SHP77 (cell line): ENCODE measurements at places on chromosomes 16 and 17.

DNA sequence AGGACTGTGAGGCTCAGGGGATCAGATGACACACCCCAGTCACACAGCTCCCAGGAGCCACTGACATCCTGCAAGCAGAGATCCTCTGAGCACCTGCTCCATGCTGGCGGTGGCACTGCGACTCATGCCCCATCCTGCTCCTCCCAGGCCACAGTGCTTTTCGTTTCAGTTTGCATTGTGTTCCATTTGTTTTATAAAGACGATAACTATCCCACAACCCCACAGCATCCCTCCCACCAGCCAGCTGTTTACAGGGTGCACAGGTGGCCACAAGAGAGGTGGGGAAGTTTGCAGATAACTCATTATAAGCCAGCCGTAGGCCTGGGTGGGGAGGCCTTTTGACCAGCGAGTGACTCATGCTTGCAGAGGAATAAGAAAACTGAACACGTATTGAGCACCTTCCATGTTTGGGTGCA is 28.2 kb downstream of the BCO1 start:
- DNase-seq = no peak

- no peak for DNase-seq
Observed at GRCh38 chr17:44786551-44787081, 27.8 kb downstream of the ADAM11 start.

- no peak for DNase-seq
Observed at GRCh38 chr17:28460901-28461300, 12.5 kb upstream of the SLC13A2 start.

GRCh38 chr17:34717092-34717491 is 137.7 kb downstream of the TMEM132E start:
- DNase-seq = no peak

DNA sequence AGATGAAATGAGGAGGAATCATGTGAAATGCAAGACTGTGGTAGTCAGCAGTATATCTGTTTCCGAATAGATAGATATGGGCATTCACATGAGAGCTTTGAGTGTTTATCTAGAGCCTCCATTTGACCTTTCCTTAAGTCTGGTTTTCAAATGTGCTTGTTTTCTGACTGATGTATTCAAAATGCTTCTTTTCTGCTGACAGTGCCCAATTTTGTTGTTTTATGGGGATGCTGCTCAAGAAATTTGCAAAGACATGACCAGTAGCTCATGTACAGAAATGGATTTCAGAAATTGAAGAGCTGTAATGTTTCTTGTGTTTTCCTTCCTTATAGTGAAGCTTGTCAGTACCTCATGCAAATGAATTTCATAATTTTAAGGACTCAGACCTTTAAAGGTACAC is 903.4 kb upstream of the CDH8 start:
- no peak for DNase-seq

DNA sequence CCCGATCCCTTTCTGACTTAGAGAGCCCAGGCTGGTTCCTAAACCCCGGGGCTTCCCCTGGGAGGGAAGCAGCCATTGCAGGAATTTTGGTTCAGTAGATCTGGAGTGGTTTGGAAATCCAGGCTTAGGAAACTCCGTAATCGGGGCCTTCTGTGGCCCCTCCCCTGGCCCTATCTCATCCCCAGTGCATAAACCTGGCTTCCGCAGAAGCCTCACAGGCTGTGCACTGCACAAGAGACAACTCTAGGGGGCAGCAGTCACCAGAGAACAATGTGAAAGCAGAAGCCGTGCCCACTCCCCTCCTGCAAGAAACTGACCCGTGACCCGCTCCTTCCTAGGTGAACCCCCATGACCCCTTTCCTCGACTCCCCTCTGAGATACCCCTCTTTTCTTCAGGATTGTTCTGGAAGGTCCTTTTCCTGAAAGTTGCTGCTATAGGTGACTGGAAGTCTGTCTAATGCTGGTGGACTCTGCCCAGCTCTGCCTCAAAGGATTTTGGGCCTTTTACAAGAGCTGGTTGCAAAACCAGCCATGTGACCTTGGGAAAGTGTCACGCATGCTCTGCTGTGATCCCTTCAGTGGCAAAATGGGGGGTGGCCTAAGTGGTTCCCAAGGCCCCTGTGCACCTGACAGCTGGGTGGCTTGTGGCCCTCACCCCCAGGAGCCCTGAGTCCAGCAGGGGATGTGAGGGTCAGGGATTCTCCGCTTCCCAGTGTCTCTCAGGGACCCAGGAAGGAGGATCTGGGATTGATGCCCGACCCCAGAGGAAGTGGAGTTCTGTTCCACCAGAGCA is 14.4 kb downstream of the GUCY2D start:
- DNase-seq = peak; percentile 53

GRCh38 chr16:79869304-79870015 is 268.9 kb upstream of the MAF start:
- no peak for DNase-seq

DNA sequence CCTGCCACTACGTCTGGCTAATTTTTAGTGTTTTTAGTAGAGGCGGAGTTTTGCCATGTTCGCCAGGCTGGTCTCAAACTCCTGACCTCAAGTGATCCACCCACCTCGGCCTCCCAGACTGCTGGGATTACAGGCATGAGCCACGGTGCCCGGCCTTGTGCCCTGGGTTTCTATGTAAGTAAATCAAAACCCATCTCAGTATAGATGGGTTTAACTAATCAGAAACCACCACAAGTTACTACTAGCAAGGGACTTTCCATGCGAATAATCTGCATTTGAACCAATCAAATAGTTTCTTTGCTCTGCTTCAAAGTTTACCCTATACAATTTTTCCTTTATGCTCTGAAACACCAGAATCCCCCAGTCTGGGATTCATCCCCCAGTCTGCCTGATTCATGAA is 16.5 kb upstream of the EIF1 start:
- no peak for DNase-seq

DNA sequence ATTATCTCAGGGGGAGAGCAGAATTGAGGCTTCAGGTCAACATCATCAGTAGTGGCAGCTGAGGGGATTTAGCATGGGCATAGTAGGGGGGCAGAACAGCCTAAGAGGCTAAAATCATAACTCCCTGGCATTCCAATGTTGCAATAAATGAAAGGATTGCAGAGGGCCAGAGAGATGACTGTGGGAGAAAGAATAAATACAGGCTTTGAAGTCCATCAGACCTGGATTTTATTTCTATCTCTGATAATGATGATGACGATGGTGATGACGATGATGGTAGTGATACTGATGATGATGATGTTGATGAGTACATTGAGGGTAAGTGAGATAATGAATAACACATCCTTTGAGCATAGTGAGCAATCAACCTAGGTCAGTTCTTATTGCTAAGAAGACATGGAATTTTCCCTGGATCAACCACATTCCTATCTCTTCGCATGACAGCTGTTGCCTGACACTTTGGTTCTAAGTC is 107.4 kb upstream of the CDH11 start:
- DNase-seq = no peak

DNA sequence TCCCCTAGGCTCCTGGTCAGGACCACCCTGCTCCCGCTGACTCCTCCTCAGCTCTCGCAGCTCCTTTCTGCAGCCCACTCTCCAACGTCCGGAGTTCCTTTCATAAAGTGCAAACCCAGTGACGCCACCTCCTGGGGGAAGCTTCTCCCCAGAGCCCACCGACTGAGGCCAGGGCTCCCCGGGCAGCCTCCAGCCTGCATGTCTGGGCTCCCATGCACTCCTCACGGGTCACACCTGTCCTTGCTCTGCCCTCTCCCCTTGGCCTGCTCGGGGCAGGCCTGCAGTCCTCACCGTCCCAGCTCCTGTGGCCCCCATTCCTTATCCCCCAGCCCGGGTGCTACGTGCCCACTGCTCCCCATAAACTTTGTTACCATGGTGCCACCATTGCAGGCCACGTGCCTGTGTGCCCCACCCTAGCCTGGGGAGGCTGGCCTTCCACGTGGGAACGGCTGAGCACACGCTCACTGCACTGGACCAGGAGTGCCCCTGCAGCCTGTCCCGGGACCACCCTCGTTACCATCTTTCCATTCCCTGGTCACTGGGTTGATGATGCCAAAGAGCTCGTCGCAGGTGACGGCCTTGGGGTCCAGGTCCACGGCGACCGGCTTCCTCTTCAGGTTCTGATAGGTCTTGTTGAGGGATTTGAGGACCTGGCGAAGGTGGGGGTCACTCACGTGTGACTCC is 84.9 kb downstream of the DNAH17 start:
- DNase-seq = no peak

DNA sequence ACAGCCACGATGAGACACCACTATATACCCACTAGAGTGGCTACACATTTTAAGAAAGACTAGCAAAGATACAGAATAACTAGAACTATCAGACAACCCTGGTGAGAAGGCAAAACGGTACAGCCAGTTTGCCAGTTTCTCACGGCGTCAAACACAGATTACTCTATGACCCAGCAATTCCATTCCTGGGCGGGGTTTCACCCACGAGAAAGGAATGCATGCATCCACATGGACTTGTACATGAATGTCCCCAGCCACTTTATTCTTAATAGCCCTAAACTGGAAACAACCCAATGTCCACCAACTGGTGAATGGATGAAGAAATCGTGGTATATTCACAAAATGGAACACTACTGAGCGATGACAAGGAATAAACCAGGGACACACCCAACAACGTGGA is 74.5 kb downstream of the MYH10 start:
- no peak for DNase-seq

GRCh38 chr16:56262148-56262547 is 70.9 kb downstream of the GNAO1 start:
- no peak for DNase-seq

DNA sequence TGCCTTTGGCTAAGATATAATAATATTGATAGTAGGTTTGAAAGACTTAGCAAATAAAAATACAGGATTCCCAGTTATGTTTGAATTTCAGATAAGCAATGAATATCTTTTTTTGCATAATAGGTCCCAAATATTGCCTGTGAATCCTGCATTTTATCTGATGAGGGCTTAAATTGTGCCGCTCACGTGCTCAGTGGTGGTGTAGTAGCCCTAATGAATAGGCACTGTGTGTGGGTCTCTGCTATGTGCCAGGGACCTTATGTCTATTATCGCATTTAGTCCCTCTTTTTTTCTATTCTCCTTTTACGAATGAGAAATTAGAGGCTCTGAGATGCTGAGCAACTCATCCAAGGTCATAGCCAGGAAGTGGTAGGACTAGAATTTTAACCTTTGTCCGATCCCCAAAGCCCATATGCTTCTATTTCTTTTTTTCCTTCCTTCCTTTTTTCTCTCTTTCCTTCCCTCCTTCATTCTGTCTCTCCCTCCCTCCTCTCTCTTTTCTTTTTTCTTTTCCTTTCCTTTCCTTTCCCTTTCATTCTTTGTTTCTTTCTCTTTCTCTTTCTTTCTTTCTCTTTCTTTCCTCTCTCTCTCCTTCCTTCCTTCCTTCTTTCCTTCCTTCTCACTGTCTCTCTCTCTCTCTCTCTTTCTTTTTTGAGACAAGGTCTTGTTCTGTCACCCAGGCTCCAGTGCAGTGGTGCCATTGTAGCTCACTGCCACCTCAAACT is 47.2 kb downstream of the RGS9 start:
- DNase-seq = no peak

GRCh38 chr17:10059684-10060211 is 138.7 kb downstream of the GAS7 start:
- DNase-seq = no peak

- DNase-seq = peak; percentile 88
Observed at GRCh38 chr16:20300312-20301097, 26.8 kb downstream of the GP2 start.

GRCh38 chr17:44604768-44605485 is 47.6 kb downstream of the FZD2 start:
- no peak for DNase-seq

- no peak for DNase-seq
Observed at GRCh38 chr16:14284371-14284770, 213.3 kb downstream of the MRTFB start.

GRCh38 chr17:9052921-9053320 is 31.6 kb downstream of the NTN1 start:
- DNase-seq = no peak

GRCh38 chr16:79716645-79717332 is 116.3 kb upstream of the MAF start:
- no peak for DNase-seq

GRCh38 chr17:61408151-61409041 is 8.8 kb downstream of the TBX2 start:
- no peak for DNase-seq

- peak; percentile 46 for DNase-seq
Observed at GRCh38 chr17:8745586-8746500, 1.2 kb upstream of the CCDC42 start.

DNA sequence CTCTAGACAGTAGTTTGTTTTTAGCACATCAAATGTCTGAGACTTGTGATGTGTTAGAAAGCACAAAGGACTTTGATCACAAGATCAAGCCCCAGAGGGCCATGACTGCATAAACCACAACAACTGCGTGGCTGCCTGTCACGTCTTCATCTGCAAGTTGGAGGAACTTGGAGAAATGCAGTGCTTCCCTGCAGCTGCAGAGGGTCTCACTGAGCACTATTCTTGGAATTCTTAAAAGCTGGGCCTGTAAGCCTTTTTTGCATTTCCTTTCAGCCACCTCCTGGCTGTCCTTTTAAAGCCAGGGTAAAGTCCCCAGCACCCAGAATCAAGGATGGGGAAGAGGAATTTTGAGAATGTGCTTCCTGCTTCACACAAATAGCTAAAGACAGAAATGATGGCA is 431.3 kb downstream of the MAF start:
- no peak for DNase-seq

DNA sequence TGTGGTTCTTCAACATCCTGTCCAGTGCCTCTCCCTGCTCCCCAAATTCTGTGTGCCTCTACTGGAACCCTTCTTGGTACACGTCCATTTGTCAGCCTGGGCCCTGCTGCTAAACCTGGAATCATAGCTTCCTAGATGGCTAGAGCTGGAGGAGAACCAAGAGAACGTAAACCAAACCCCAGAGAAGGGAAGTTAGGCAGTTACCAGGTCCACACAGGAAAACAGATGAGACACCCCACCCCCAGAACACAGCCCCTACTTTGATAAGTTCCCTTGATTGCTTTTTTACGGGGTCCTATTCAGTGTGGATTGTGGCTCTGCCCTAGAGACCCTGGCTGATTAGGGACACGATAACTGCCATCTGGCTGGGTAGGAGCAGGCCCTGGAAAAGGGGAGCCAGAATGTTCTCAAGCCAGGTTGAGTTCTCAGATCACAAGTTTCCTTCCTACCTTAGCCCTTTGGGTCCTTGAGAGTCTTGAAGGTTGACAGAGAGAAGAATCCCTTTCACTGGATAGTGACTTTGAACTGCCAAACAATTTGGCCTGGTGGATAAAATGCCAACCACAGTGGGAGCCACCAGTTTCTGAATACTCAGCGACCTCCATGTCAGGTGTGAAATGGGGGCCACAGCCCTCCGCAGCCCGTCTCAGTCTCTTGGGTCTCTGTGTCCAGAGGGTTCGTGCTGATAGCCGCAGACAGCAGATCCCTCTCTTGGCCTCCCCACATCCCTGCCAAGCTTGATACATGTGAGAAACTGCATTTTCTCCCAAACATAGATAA is 7.9 kb downstream of the TBX4 start:
- DNase-seq = no peak
